ENCODE measurements at places on chromosomes 1 and 21.

DNA sequence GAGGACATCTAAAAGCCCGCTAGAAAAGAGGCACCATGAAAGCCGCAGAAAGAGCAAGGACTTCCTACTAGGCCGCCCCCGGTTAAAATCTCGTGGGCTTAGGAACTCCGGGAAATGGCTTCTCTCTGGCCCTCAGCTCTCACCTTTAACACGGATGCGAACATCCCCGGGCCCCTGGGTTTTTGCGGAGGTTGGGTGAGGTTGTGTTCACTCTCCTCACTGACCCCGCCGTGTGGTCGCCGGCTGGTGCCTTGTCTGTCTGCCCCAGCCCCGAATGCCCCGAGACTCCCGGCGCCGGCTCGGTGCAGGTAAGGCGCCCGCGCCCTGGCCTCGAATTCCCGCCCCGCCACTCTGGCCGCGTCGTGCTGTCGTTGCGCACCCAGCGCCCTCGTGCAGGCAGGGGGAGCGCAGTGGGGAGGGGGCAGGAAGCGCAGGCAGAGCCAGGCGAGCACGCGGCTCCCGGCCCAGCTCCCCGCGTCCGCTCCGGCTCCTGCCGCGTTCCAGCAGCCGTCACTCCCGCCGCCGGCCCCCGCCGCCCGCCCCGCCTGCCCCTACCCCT is at the start of gene SHISAL2A:
Gene SHISAL2A, plus strand, starts transcription at position 437 of the 559 bp plus-strand sequence. CDS start 326 bp downstream, outside the sequence.
- DNase-seq = peak; percentile 60

- no peak for DNase-seq
Measured at GRCh38 chr1:236489710-236490377, 33.9 kb upstream of the LGALS8 start.

DNA sequence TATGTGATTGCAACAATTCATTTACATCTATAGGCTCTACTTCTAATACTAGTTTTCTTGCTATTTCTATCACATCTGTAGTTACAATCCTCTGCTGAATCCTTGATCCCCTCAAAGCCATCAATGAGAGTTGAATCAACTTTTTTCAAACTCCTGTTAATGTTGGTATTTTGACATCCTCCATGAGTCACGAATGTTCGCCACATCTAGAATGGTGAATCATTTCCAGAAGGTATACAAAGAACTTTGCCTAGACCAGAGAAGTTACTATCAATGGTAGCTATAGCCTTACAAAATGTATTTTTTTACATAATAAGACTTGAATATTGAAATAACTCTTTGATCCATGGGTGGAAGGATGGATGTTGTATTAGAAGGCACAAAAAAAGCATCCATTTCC is 110.0 kb downstream of the AMY1C start:
- DNase-seq = no peak

GRCh38 chr1:114956570-114956969 is 73.1 kb upstream of the TSHB start:
- DNase-seq = no peak

- DNase-seq = no peak
Measured at GRCh38 chr1:21503706-21504377, 5.4 kb upstream of the ALPL start.
